ENCODE measurements at places on chromosomes 4 and X.

DNA sequence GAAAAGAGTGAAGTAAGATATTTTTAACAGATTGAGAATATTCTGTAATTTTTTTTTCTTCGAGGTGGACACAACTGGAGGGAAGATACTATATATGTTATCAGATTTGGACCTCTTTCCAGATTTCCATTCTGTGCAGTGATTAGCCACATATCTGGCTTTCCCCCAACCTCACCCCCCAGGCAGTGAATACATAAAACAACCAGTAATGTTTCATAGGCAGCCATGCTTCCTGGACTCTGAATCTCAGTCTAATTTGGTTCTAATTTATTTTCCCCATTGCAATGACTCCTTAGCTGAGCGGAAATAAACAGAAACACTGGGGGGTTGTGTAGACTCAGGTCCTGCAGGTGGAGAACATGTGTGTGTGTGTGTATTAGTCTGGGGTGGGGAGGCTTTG is 226.5 kb downstream of the FBXW7 start:
- no peak for DNase-seq

GRCh38 chr4:100082852-100083251 is 107.4 kb downstream of the DDIT4L start:
- DNase-seq, result no peak

- no peak for DNase-seq
Measured at GRCh38 chr4:7831330-7831729, 108.3 kb downstream of the AFAP1 start.

DNA sequence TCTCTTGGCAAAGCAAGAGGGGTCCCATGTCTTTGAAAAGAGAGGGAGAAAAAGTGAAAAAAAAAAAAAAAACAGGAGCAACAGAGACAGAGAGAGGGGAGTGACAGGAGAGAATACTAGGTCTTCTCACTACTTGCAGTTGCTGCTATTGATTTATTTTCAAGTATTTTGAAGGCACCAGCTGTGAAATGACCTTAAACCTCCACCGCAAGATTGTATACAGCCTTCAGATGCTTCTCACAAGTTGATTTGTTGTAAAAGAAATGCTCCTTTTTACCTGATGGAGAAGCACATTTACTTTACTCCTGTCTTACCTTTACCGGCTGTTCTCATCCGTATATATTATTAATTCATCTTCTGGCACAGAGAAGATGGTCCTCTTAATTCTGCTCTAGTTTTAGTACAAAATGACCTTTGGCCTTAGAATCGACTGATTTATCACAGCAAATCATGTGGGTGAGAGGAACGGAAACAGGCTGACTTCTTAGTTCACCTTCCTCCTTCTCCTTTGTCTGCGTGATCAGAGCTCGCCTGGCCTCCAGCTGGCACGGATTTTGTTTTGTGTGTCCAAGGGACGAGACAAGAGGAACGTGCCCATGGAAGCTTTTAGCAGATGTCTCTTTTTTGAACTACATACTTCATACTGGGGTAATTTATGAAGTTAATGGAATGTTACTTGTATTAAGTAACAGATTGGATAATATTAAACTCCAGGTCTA is 82.4 kb upstream of the PACRGL start:
- DNase-seq, result no peak

DNA sequence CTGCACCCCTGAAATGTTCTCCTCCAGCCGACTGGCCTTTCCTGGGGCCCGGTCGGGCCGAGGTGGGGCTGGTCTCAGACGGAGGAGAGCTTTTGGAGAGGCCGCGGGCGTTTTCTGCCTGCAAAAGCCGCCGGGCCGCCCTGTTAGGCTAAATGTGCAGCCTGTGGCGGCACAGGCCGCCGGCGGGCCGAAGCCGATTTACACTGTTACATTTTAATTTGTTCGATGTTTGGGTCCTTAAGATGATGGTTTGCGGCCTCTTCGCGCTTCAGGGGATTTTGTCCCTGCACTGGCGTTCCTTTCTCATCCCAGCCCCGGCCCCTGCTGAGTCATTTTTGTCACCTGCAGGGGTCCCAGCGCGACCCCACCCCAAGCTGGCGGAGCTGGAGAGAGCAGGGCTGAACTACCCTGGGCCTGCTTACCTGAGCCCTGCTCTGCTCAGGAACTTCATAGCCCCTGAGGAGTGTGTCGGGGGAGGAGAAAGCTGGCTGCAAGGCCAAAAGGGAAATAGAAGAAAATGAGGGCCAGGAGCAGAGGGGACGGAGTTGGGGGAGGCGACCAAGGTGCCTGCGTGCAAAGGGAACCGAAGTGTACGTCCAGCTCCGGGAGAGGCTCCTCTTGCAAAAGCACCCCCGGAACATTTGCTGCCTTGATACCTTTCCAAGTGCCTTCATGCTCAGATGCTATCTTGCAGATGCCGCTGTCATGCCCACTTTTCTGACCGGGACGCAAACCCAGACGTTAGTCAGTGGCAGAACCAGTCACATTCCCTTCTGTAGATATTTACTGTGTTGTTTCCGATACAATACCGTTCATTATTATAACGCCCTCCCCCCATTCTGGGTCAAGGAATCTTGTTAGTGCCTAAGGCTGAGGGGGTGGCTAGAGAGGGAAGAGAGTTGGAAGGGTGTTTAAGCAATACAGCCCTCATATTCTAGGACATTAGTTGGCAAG is 977 bp upstream of the RBBP7 start:
- DNase-seq, result peak; percentile 2

DNA sequence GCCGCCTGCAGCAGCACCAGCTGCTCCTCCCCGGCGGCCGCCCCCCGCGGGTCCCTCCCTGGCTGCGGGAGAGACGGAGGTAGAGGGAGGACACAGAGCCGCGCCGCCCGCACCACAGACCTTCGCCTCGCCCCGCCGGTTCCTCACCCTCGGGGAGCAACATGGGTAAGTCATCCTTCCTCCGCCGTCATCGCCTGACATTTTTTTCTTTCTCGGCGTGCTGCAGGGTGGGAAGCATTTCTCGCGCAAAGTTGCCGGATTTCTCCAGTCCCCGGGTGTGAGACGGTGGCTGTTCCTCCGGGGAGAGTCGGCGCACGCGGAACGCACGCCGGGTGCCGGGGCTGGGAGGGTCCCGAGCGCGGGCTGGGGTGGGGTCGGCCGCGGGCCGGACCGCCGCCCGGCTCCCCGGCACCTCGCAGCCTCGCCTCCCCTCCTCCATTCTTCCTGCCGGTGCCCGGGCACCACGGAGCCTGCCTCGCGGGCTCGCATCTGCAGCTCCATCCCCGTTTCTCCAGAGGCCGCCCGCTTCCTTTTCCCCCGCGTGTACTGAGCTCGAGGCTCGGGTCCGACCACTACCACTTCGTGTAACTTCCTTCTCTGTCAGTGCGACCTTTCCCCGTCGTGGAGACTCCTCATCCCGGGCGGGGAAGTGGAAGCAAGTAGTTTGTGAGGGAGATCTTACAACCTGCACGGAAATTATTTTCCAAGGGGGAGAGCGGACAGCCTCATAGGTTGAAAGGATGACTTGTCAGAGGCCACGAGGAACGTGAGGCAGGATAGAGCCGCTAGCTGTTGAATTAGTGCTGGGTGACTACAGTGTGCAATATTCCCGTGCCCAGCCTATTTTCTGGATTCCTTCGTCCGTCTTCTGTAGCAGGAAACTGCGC is 464 bp downstream of the RAP1GDS1 start:
- DNase-seq, result peak; percentile 18

DNA sequence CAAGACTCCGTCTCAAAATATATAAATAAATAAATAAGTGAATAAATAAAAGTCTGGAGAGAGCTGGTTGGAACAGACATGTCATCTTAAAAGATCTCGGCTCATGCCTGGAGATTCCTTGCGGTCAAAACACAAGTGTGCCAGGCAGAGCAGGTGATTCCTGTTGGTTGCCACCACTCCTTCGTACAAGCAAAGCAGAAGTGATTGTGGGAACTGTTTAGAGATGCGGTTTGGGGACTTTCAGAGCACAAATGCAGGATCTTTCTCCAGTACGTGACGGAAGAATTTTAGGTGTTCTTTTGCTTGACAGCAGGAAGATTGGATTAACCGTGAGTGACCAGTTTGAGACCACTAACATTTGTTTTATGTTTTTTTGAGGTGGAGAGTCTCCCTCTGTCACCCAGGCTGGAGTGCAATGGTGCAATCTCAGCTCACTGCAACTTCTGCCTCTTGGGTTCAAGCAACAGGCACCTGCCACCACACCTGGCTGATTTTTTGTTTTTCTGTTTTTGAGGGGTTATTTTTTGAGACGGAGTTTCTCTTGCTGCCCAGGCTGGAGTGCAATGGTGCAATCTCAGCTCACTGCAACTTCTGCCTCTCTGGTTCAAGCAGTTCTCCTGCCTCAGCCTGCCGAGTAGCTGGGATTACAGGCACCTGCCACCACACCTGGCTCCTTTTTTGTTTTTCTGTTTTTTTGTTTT is 2.8 kb upstream of the CRLF2 start:
- no peak for DNase-seq

DNA sequence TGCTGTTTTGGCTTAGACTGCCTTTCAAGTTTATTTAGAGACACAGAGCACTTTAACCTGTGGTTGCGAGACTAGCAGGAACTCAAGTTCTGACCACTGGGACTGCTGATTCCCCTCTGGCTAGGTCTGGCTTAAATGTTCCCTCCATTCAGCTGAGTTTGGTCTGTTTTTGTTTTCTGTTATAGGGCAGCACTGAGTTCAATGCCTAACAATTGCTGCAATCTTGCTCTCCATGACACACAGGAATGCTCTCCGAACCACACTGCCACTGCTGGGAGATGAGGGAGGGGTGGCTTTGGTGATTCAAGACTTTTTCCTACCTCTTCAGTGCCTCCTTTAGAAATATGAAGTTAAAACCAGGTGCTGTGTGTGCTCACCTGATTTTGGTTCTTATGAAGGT is 106.3 kb upstream of the EOLA2 start:
- DNase-seq, result no peak

DNA sequence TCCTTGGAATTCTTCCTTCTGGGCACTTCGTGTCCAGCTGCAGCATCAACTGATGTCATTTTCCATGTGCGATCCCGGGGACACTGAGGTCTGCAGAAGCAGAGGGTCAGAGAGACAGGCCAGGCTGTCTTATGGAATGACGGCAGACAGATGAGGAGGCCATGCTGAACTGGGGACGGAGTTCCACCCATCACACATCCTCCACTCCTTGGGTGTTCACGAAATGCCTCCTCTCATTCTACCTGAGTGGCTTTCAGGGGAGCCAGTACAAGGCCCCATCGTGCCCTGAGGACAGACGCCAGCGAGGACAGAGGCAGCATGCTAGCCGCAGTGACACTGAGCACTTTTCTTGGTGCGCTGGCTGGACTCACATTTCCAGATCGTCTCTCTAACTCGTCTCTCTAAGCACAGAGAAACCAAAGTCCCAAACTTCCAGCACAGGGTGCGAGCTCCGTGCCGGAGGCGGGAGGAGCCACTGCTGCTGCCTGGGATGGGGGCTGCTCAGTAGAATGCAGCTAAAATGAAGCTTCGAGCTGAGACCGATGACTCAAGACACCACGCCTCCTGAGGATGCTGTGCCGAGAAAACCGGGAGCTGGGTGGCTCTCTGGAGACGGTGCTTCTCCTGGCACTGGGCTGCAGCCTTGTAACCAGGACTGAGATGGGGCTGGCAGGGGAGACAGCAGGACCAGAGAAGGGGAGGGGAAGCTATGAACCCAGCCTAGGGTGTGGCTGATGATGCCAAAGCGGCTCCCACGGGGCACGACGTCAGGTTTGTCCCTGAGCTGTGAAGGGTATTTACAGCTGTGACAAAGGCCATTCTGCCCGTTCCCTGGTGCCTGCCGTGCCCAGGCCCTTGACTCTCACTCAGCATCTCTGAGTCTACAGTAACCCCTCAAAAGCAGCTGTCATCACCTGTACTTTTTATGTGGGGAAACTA is 8.2 kb downstream of the ABLIM2 start:
- no peak for DNase-seq

GRCh38 chr4:56245547-56246232 is 141.6 kb downstream of the AASDH start:
- DNase-seq, result no peak

DNA sequence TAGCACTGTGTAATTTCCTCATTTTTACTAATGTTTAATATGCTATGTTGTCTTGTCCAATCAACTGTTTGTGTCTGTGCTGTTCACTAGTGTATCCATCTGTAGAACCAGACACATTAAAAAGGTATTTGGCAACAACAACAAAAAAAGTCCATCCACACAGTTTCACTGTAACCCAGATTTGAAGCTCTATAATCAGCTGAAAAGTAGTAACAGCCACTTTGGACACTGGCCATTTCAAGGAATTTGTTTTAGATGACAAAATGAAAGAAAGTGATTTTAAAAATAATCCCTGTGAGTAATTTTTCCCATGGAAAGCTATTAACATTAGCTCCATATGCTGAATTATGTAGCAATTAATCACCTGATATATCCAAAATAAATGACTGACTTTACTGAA is 2.2 kb upstream of the FBXL5 start:
- no peak for DNase-seq

- no peak for DNase-seq
Measured at GRCh38 chr4:71473541-71474240, 134.9 kb downstream of the SLC4A4 start.

DNA sequence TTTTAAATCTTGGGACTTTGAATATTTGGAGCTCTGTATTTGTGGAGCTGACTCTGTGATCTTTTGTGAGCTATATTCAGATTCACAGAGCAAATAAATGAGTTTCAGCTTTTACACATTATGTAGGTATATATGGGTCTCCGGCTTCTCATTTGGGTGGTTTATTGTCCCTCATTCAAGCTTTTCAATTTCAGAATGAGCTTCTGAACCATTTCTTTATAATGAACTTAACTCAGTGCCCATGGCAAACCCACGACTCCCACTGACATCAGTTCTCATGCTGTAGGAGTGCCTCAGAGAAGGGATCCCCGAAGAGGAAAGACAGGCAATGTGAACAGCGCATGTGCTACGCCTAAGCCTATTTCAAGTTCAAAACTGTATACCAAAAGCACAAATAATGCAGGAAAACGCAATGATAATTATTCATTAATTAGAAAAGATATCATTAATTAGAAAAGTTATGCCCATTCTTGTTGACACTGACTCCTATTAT is 156.6 kb downstream of the DCTD start:
- no peak for DNase-seq

GRCh38 chr4:22486276-22486675 is 29.6 kb downstream of the ADGRA3 start:
- no peak for DNase-seq

- no peak for DNase-seq
Measured at GRCh38 chr4:15438939-15439524, 11.2 kb downstream of the C1QTNF7 start.

DNA sequence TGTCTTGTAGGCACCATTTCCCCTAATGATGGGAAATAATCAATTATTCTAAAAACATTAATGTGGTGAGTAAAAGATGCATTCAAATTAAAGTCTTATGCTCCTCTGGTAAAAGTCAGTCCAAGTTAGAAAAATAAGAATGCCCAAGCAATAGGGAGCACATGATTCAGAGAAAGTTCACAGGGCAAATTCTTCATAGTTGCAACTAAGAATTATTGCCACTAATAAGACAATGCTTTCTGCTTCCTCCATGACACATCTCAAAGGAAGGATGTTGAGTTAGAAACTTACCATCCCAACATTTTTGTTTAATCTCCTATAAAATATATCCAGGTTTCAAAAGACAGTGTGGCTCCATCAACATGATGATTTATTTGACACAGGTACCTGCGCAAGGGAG is 26.3 kb downstream of the PHOX2B start:
- DNase-seq, result no peak
